ENCODE measurements at places on chromosomes 5 and 9.

DNA sequence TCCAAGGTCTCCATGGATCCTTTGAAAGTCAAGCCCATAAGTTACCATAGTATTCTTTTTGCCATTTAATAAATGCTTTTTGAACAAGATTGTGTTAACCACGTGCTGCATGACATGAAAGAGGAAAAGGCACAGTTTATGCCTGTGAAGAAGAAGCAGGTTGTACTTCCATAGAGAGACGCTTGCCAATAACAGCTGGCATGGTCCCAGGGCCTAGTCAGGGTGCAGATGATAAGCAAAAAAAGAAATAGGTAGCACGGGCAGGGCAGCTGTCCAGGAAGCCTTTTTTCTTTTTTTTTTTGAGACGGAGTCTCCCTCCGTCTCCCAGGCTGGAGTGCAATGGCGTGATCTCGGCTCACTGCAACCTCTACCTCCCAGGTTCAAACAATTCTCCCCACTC lies 71.8 kb upstream of the CLINT1 start:
- no peak for DNase-seq

DNA sequence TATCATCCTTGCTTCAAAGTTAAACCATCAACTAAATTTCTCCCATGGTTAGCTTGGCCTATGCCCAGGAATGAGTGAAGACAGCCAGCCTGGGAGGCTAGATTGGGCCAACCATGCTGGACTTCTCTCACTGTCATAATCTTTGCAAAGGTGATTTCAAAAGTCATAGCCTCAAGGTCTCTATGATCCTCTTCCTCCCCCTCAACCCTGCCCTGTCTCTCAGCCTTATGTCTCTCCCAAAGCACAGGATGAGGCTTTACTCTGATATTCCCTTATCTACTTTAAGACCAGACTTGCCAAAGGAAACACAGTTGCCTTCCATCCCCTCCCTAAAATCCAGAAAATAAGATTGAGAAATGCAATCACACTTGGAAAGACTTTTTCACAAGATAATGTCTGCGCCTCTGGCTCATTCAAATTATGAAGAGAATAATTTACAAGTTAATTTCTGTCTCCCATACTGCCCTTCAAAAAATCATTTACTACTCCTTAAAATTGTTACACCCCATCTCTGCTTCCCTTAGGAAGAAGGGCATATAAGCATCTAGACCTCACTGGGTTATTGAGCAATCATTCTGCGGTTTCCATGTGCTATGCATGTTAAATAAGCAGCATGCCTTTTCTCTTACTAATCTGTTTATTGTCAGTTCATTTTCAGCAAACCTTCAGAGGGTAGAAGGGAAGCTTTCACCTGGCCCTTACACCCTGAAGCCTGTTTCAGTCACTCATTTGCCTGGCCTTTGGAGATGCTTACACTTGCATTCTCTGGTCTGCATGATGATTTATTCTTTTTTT lies 113.8 kb upstream of the ANKRD55 start:
- DNase-seq = peak; percentile 93

GRCh38 chr5:149363358-149363757 lies 5.5 kb downstream of the PCYOX1L start:
- DNase-seq = no peak

GRCh38 chr9:127809002-127809539 lies 6.4 kb downstream of the FPGS start:
- no peak for DNase-seq

- DNase-seq = no peak
These were observed 67.1 kb upstream of the PPP2R2B start for GRCh38 chr5:146945617-146946084.

GRCh38 chr5:83703059-83703458 lies 17.6 kb downstream of the HAPLN1 start:
- DNase-seq = no peak

- no peak for DNase-seq
These were observed 23.0 kb upstream of the TMOD1 start for GRCh38 chr9:97478301-97478981.

GRCh38 chr9:116141864-116142561 lies 11.6 kb upstream of the PAPPA start:
- DNase-seq = peak; percentile 91

DNA sequence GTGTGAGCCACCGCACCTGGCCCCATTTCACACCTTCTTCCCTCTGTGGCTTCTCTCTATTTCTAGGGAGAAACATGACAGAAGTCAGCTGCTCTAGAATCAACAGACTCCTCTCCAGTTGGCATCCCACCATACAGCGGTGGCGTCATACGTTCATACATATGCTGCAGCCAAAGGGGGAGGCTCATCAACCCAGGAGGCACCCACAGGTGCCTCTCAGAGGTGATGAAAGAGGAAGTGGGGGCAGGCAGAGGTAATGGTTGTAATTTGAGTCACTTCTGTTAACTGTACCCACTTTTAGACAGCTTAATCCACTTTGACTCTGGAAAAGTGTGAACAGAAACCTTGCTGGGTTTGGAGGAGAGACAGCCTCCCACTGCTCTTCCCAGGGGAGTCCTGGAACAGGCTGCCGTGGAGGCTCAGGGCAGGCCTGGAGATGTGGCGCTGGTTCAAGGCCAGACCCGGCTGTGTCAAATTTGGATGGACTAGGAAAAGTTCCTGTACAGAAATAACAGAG lies 47.3 kb upstream of the SUB1 start:
- DNase-seq = no peak

- no peak for DNase-seq
These were observed 71.5 kb downstream of the MACROH2A1 start for GRCh38 chr5:135327429-135328127.

- DNase-seq = peak; percentile 52
These were observed 30.0 kb downstream of the ROPN1L start for GRCh38 chr5:10471677-10472076.

GRCh38 chr5:62007457-62007856 lies 298.5 kb upstream of the KIF2A start:
- no peak for DNase-seq

DNA sequence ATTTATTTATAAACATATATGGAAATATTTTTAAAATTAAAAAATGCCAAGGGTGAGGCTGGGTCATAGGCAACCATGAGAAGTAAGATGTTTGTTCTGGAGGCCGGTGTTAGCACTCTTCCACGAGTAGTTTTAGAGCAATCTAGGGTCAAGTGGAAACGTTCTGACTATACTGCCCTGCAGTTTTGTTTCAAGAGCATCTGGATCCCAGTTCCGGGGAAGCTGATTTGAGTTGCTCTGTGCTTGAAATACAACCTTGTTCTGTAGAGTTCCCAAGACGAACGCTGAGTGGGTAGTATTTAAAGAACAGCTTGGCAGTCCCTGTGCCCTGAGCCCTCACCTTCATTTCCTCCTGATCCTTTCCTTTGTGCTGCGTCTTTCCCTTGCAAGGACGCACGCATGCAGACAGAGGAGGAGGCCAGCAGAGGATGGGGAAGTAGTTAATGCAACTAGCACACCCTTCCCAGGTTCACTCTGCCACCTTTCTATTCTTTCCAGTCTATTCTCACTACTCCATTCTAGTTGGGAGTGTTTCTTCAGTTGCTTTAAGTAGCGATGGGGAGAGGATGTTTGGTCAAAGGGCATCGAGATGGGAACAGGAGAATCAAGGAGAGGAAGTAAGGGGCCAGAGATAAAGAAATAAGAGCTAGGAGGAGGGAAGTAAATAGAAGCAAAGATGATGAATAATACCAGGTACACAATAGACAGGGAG lies 68.3 kb upstream of the ZSWIM6 start:
- DNase-seq = no peak

GRCh38 chr9:70218767-70219166 lies 40.0 kb upstream of the SMC5 start:
- peak; percentile 78 for DNase-seq

GRCh38 chr9:70511858-70512257 lies 97.4 kb upstream of the KLF9 start:
- DNase-seq = no peak

DNA sequence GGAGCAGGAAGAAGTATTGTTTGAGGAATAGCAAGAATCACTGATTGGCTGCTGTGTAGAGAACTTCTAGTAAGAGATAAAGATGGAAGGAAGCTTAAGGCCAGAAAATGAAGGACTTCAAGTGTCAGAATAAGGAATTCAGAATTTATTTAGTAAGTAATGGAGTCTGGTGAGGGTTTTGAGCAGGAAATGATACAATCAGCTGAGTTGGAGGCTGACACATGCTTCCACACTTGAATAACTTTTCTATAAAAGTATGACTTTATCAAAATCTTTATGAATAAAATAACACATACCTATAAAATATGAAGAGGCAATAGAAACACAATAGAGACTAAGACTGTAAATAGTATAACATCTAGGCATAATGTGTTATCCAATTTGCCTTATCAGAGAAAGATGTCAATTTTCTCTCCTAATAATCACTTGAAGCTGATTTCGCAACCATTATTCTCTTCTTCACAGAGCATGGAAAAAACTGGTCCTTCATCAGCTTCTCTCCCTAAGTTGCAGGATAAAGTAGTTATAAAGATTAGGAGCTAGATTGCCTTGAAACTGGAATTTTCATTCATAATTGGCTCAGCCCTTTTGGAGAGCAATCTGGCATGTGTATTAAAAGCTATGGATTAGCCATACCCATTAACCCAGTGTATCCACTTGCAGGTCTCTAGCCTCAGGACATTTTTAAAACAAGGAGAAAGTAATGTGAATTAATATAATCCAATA lies 143.4 kb downstream of the ZNF608 start:
- no peak for DNase-seq

- DNase-seq = no peak
These were observed 26.0 kb upstream of the EPB41L4B start for GRCh38 chr9:109346904-109347303.

GRCh38 chr5:58258984-58259684 lies 200.8 kb downstream of the PLK2 start:
- no peak for DNase-seq

DNA sequence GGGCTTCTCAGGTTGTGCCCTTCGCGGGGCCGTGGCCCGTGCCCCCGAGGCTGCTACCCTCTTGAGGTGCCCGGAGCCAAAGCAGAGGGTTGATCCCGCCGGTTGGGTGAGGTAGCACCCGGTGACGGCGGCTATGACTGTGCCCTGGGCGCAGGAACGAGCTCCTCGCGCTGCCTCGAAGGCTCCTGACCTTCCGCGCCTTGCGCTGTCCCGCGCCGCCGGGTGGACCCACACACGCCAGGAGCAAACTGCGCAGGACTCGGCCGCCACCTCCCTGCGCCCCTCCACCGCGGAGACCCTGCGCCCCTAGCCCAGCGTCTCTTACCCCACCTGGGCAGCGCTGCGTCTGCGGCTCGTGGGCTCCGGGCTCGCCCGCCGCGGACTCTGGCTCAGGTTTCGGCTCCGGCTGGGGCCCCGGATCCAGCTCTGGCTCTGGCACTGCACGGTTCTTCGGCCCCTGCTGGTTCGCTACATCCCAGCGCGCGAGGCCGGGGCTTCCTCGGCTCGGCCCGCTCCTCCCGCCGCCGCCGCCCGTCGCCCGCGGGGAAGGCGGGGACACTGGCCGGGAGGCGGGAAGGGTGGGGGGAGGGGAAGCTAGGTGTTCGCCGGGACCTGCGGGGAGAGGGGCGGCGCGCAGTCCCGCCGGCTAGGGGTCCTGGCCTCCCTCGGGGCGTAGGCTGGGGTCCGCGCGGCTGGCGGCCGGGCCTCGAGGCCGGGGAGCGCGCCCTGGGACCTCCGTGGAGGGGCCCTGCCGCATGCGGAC lies 5.4 kb upstream of the PITX1 start:
- DNase-seq = no peak

DNA sequence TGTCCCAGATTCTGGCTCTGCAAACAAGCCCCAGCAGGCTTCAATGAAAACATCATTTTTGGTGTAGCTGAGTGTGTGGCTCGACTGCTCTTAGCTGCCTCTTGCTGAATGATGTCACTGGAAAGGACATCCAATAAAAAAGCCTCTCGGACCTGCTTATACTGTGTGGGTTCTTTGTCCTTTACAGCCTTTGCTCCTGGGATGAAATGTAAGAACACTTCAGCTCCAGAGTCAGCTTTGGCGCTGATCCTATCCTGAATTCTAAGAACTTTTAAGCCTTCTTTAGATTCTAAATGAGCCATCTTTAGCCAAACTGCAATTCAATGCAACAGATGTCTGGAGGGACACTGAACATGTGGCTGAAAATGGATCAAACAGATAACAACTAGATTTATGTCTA lies 404.6 kb upstream of the C9orf72 start:
- DNase-seq = no peak

DNA sequence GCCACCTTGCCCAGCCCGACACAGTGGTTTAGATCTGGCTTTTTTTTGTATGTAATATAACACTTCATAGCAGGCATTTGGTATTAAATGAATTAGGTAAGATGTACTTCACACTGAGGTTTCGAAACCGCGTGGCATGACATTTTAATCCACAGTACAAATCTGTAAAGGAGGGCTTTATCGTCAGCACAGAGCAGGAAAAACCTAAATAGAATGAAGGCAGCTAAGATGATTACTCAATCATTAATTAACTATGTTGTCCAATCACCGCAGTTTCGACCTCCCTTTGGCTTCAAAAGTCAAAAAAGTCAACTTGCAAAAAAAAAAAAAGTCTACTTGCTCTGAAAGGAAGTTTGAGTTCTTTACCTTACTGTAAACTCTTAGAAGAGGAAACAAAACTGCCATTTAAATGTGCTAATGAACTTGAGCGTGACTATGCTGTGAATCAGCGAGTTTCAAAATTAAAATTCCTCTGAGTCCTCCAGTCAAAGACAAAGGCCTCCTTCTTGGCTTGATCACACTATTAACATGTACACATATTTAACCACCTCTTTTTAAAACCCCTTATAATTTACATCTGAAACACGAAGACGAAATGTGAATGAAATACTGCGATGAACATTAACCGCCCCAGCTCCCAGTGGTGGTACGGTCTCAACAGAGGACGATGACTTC lies 698 bp upstream of the SEC24A start:
- DNase-seq = peak; percentile 52

- DNase-seq = peak; percentile 50
These were observed 90.2 kb downstream of the ZNF462 start for GRCh38 chr9:106953174-106953573.

DNA sequence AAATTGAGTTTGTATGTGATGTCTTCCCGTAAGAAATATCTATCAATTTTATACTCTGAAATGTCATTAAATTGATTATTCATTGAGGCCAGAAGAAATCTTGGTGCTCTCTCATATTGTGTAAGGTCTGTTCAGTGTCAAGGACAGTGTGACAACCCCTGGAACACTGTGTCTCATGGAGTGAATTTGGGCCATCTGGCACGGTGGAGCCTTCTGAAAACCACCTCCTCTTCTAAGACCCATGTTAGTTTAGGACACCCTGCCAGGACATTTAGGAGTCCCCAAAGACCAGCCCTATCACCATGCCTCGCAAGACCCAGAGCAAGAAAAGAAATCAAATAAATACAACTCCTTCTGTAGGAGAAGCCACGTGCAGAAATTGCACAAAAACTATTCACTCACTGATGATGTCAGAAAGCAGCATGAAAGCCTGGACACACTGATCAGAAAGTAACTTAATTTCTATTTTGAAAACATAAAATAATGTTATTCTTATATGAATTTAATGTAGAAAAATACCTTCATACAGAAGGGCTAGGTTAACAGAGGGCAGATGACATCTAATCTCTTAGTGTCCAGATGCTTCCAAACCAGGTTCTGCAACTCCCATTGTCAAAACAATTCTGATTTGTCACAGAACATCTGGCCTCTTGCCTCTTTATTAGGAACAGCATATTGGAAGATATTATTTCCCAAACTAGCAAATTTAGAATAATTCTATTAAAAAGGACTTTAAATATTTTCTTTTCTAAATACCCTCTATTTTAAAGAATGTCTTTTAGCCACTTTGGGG lies 298.8 kb downstream of the NR2F1-AS1 start:
- no peak for DNase-seq

All from fibroblast of upper back skin (primary cell).